ENCODE measurements at places on chromosomes 6 and 20.

GRCh38 chr6:56483929-56484328 is 158.8 kb downstream of the DST start:
- DNase-seq = no peak

- no peak for DNase-seq
Observed at GRCh38 chr6:135105710-135106109, 51.1 kb upstream of the HBS1L start.

DNA sequence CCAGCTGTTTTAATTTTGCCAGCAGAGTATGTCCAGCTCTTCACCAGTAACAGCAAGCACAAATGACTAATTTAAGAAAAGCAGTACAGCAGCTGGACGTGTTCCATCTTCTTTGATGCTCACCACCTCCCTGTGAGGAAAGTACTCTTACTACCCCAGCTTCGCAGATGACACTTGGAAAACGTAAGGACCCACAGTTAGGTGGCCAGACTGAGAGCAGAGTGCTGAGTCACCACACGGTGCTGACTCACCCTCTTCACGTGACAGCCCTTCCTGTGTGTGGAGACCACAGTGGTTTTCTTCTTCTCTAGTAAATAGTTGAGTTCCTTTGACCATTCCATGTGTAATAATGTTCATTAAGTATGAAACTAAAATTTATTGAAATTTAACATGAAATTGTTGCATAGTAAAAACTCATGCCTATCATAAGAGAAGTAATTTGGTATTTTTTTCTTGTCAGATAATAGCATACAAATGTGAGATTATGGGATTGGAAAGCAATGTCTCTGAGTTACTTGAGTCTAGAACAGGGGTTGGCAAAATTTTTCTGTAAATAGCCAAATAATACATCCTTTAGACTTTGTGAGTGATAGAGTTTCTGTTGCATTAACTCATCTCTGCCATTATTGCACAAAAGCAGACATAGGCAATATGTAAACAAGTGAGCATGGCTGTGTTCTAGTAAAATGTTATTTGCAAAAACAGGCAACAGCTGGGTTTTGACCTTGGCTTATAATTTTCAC is 76.6 kb downstream of the SLX4IP start:
- DNase-seq = no peak

DNA sequence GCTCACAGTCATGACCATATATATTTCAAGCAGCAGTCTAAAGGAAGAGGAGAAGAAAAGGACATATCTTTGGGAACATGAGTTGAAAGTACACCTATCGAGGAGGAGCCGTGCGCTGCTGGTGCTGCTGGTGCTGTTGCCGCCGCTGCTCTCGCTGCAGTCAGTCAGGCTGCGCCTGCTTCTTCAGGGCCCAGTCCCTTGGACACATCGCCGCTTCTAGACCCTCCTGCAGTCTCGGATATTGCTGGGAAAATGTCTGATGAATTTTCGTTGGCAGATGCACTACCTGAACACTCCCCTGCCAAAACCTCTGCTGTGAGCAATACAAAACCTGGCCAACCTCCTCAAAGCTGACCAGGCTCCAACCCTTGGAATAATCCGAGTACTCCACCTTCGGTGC is 8.2 kb upstream of the ASCC3 start:
- DNase-seq = no peak

DNA sequence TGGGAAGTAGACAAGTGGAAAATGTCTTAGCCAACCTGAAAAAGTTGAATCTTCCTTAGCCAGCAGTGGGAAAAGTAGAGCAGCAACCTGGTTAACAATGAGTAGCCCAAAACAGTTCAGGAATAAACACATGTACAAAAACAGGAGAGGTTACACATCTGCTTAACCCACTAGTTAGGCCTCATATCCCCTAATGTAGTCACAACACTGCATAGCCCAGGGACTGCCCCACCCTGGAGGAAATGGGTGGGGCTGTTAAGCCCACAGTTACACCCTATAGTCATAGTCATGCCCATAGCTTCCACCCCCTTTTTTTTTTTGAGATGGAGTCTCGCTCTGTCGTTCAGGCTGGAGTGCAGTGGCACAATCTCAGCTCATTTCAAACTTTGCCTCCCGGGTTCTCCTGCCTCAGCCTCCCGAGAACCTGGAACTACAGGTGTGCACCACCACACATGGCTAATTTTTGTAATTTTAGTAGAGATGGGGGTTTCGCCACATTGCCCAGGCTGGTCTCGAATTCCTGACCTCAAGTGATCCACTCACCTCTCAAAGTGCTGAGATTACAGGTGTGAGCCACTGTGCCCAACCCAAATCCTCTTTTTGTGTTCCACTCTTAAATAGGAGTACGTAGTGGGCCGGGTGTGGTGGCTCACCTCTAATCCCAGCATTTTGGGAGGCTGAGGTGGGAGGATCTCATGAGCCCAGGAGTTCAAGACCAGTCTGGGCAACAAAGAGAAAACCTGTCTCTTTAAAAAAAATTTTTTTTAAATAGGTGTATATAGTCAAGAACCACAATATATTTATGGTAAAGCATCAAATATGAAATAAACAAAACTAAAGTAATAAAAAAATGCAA is 24.5 kb downstream of the ILRUN start:
- no peak for DNase-seq

- DNase-seq = no peak
Observed at GRCh38 chr6:4351520-4352321, 216.3 kb upstream of the ECI2 start.

- DNase-seq = no peak
Observed at GRCh38 chr6:12033770-12034169, 21.7 kb downstream of the HIVEP1 start.

DNA sequence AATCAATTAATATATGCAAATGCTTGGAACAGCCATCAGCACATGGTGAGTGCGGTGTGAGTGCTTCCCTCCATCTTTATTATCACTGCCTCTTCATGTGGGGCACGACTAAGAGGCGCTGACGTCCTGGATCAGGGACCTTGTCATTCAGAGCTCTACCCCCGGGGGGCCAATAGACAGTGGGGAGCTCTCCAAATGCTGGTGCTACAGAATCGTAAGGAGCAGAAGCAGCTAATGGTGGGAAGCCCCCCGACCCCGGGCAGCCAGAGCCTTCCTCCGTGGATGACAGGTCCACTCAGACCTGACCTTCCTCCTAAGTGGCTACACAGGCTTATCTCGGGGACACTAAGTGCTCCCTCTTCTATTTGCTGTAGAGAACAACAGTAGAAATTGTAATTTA is 257.5 kb upstream of the PMEPA1 start:
- DNase-seq = no peak

GRCh38 chr20:33944914-33945313 is 48.8 kb upstream of the RALY start:
- no peak for DNase-seq

GRCh38 chr20:48189181-48189580 is 403.9 kb upstream of the SULF2 start:
- no peak for DNase-seq

DNA sequence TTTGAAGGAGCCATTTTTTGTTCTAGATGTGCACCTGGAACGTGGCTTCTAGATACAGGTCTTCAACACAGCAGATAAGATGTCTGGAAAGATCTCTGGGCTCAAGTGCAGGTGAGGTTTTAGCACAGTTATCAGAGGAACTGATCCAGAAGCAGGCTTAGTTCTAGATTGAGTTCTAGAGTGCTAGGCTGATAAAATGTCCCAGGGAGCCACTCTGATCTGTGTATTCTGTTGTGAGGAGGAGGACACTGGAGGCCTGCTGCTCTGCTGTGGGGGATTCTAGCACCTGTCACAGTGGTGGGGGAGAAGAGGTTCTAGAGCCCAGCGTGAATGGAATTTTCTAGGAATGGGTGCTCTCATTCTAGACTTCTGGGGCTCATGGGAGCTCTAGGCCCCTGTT is 12.0 kb upstream of the CCM2L start:
- DNase-seq = no peak

- peak; percentile 73 for DNase-seq
Observed at GRCh38 chr20:35171753-35172433, at the start of gene PROCR. Gene PROCR (plus strand): TSS chr20:35172072. CDS start chr20:35172155, 83 bp downstream.

DNA sequence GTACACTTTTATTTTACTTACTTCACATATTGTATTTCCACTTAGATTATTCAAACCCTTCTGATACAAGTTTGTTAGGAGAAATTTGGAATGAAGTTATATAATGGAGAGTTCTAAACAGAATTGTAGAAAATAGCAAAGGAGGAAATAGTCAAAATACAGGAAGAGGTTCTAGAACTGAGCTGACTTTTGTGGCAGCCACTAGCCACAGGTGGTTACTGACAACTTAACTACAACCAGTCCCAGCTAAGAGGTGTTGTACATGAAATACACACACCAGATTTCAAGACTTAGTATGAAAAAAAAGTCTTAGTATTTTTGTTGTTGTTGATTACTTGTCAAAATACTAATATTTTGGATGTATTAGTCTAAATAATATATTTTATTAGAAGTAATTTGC is 727.4 kb upstream of the CITED2 start:
- DNase-seq = no peak

GRCh38 chr6:133961831-133962230 is 8.8 kb downstream of the TBPL1 start:
- no peak for DNase-seq

- DNase-seq = no peak
Observed at GRCh38 chr6:36418558-36418957, 24.1 kb downstream of the PXT1 start.

DNA sequence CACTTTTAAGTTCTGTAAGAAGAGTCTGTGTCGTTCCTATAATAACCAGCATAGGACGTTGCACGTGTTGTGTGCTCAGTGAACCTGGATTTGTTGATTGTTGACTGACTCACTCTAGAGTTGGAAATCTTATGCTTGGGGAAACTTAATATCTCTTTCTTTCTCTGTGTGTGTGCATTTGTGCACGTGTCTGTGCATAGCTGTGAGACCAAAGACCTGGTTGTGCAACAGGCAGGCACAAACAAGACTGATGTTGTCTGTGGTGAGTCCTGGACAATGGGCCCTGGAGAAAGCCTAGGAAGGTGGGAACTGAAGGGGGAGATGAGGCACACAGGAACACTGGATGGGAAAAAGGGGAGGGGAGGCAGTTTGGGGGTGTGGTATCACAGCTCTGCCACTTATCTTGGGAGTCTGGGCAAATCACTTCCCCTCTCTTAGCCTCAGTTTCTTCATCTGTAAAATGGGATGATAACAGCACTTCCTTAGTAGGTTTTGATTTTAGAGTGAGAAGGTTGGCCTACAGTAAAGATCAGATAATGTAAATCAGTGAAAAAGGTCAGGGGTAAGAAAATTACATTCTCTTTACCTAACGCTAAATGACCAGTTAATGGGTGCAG is 8.4 kb downstream of the CD40 start:
- no peak for DNase-seq

DNA sequence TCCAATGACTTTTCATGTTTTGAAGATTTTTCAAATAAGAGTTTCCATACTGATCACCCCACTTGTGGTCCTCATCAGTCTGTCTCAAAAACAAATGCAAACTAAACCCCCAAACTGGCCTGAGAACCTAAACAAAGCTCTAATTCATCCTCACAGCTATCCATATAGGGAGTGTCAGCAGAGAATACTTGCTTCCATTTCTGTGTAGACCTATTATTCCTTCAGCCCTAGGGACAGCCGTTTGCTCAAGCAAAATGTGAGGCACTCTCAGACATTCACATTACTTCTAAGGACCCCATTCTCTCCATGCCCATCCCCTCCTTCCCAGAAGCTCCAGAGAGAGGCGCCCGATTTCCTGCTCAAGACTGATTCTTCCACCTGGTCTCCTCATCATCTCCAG is 24.6 kb downstream of the DNAAF9 start:
- DNase-seq = no peak

- no peak for DNase-seq
Observed at GRCh38 chr20:35611482-35611881, 4.1 kb upstream of the SPAG4 start.

GRCh38 chr6:69917834-69918233 is 51.5 kb downstream of the COL19A1 start:
- no peak for DNase-seq

DNA sequence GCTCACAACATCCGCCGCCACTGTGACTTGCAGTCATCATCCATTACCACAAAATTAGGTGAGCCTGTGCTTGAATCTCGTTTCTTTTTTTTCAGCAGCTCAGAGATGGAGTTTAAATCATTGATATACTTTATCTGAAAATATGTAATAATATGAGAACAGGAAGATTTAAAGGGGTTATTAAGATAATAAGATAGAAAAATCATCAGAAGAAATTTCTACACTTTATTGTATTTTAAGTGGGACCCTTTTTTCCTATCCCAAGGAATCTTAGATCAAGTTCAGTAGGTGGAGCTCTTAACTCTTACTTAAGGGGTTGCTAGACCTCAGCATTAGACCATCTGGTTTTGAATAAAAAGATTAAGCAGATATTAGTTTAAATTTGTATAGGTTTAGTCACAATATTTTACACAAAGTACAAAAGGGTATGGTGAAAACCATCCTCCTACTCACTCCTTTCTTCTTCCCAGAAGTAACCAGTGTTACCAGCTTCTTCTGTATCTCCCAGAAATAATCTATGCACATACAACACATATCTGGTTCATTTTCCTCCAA is 9.4 kb upstream of the NCOA7 start:
- no peak for DNase-seq

- DNase-seq = no peak
Observed at GRCh38 chr6:126261792-126262421, 78.0 kb upstream of the CENPW start.

- no peak for DNase-seq
Observed at GRCh38 chr6:63140692-63141318, 70.5 kb upstream of the FKBP1C start.

DNA sequence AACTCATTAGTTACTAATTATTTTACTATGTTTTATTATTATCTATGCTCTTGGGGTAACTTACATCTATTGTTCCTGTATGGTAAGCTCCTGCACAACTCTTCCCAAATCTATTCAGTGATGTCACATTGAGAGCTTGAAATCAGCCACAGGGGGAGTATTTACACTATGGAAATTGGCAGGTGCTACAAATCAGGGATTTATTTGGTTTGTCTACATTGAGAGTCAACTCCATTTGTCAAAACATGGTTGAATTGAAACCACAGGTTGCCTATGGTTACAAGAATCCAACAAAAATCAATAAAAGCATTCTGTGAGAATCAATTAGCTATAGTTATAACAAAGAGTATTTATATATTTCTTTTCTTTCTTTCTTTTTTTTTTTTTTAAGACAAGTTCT is 3.9 kb upstream of the FITM2 start:
- DNase-seq = no peak

DNA sequence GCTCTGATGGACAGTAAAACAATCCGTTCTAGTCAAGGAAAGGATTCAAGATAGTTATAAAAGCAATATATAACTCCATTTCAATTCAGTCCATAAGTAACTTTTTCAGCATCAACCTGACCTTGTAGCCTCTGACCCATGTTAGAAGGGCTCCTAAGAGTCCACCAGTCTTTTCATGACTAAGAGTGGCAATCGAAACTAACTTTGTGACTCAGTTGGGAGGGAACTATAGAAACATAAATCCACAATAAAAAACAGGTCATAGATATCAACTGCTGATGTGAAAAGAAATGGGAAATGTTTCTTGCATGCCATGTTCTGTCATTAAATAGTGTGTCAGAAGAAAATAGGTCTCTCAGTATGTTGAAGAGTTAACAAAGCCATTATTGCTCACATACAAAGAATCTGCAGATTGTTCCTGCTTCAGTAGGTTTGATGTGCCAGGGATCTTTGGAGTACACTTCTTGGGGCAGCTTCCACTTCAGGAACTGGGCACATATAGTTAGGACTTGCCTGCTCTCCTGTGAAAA is 16.2 kb upstream of the RBL1 start:
- DNase-seq = no peak

- no peak for DNase-seq
Observed at GRCh38 chr6:2063547-2063946, 181.9 kb downstream of the GMDS start.

Data from endothelial cell (in vitro differentiated cells).